Activated CD8-positive, alpha-beta memory T cell treated with anti-CD3 and anti-CD28 coated beads for 1 hour (primary cell): ENCODE measurements at places on chromosomes 6 and 20.

GRCh38 chr20:54209216-54209813 is 1.4 kb downstream of the PFDN4 start:
- DNase-seq = no peak

- no peak for DNase-seq
Measured at GRCh38 chr6:152160346-152160745, 352.9 kb downstream of the ESR1 start.

DNA sequence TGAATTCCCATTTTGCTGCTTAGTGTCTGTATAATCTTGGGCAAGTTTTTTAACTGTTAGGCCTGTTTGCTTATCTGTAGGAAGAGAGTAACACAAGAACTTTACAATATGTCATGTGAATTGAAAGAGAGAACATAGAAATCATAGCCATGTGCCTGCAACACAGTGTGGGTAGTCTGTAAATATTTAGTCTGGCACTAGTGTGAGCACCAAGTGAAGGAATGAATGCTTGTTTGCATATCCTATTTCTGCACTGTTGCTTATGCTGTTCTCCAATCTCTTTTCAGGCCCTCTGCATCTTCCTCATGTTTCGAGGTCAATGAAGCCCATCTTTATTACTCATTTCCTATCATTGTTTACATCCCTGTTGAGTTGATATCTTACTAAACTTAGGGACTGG is 49.2 kb downstream of the CBFA2T2 start:
- no peak for DNase-seq

DNA sequence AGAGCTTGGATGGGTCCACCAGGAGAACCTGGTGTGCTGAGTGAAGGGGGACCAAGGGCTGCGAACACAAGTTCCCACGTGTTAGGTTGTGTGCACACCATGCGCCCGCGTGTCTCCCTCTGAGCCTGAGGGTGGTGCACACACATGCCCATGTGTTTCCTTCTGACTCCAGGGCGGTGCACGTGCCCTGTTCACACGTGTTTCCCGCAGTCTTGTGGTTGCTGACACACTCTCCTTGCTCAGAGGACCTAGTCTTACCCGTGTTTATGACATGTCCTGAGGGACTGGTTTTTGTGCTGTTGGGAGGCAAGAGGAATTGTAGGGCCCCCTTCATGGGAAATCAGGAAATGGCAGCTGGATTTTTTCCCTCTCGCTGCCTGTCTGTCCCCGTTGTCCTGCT is 36.3 kb upstream of the PCMTD2 start:
- DNase-seq = no peak

DNA sequence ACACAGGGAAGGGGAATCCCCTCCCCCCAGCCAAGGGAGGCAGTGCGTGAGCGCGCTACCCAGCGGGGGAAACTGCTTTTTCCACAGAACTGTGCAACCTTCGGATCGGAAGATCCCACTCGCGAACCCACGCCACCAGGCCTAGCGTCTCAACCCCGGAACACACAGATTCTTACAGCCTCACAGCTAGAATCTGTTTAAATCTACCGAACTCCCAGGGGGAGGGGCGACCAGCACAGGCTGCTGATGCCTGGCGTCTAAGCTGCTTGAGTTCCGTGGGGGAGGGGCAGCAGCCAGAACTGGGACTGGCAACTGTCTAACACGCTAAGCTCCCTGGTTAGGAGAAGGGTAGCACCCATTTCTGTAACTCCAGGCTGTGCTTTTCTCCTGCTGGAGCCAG is 217.3 kb upstream of the TENT5A start:
- DNase-seq = no peak

DNA sequence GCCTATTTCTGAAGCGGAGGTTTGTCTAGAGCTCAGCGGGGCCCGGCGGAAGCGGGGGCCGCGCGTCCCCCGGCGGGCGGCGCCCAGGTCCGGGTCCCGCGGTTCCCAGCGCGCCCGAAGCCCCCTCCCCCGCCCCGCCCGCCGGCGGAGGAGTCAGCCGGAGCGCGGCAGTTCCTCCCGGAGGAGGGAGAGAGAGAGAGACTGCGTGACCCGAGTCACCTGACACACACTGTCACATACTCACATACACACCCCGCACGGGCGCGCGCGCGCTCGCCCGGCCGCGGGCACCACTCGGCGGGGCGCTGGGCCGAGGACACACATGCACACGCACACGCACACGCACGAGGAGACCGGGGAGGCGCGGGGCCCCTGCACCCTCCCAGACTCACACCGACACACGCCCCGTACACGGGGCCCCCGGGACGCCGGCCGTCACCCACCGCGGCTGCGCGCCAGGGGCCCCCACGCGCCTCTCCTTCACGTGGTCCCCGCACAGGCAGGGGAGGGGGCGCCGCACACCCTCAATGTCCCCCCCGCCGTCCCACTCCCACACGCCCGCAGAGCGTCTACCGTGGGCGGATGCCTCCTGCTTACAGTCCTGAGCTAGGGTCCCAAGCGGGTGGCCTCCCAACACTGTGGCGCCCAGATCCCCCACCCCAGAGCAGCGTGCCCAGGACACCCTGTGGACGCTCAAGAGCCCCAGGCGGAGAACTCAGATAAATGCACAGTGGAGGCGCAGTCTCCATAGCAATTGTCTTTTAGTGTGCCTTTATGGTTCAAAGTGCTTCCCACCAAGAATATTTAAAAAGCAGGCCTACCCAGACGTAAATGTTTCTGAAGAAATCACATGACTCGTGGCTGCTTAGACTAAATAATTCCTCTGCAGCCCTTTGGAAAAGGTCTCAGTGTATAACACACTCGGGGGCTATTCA is at the start of gene RRAGD:
TSS of gene RRAGD (minus strand) at position 203 of the 935 bp plus-strand sequence. CDS start 280 bp downstream, outside the sequence.
- no peak for DNase-seq

- no peak for DNase-seq
Measured at GRCh38 chr6:21522797-21523456, 70.6 kb upstream of the SOX4 start.

DNA sequence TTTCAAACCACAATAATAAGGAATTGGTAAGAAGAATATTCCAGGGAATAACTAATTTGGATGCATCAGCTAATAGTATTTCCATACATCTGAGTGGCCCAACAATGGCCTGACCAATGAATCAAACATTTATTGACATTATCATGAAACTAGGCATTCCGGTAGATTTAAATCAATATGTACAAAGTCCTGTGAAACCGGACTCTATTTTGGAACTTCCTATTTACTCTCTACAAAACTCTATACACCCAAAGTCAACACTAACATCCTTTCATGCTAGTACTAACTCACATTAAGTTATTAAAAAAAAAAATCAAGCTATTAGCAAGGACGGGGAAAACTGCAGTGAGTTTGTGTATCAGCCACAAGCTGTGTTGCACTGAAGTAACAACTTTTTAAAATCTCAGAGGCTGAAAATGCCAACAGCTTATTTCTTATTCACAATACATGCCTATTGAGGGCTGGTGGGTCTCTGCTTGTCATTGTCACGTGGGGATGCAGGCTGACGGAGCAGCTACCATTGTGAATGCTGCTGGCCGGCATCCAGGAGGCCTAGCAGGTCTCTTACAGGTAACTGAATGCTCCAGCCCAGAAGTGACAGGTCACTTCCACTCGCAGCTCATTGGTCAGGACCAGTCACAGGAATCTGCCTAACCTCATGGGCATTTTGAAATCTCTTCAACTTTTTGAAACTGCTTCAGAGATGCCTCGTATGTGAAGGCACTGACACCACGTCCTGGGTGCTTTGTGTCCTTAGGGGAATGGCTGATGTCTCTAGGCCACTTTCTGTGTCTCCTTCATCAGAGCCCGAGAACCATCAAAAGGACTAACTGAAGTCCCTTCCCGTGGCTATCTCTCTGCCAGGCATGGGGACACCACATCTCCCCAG is 76.3 kb downstream of the SLC22A23 start:
- DNase-seq = no peak

DNA sequence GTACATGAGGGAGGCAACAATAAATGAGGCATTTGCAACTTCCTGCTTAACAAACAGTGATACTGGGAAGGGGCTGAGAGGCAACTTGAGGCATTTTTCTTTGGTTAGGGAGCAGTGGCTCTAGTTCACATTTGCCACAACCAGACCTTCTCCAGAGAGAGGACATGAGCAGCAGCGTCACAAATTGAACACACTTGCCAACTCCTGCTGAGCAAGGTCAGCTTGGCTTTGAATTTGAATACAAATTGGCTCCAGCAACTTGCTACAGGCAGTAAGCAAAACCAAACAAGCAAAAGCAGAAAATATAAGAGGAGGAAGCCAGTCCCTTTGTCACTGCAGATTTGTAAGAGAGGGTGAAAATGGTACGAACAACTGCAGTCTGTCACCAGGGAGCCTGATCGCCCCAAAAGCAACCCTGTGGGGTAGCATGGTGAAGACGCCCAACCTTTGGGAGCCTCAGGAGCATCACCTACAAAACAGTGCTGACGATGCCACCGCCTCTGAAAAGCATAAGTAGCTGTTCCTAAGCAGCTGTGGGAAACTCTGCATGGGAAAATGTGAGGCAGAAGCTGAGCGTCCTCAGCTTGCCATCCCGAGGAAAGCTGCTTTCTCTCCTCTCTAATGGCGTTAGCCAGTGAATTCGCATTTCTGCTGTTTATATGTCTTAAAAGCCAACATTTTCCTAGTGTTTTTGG is 378.7 kb downstream of the RNGTT start:
- DNase-seq = no peak

DNA sequence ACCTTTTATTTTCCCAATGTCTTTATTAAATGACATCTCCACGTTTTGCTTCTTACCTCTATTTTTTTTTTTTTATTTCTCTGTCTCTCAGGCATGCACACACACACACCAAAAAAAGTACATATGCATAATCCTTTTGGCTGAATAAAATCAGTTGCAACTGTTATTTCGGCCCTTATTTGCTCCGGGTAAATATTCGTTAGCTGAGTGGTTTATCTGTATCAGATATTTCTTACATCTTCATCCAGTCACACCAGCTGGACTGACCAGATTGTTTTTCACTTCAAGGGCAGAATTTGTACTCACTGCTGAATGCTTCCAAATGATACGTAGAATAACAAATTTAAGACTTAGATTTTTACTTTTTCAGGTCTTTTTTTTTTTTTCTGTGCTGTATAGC is 45.5 kb downstream of the PTPN1 start:
- DNase-seq = no peak

DNA sequence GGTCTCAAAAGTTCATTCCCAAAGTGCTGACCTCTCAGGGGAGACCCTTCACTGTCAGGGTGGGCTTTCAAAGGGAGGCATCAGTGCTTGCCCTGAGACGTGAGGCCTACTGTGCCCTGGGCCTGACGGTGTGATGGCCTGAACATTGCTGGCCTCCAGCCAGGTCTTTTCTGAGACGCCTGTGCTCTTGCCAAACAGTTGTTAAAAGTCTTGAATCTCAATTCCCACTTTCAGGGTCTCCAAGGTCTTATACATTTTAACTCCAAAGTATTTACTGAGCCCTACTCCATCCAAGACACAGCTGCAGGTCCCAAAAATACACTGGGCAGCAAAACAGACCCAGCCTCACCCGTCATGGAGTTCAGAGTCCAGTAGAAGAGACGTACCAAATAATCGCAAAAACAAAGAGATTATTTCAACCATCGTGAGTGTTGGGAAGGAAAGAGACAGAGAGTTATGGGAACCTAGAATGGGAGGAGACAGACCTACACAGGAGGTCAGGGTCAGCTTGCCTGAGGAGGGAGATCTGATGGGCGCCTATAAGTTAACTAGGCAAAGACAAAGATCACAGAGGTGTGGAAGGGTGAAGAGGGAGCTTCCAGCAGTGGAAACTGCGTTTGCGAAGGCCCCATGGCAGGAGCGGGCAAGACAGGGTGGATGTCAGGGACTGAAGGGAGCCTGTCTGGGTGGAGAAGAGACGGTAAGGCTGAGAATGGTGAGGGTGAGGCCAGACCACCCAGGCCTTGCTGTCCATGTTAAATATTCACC is 446.3 kb downstream of the PREX1 start:
- no peak for DNase-seq

GRCh38 chr6:20840675-20841074 is 306.4 kb downstream of the CDKAL1 start:
- no peak for DNase-seq

GRCh38 chr20:36745234-36745926 is 510 bp downstream of the NDRG3 start:
- DNase-seq = peak; percentile 19

- no peak for DNase-seq
Measured at GRCh38 chr6:147615659-147616456, 107.4 kb downstream of the SAMD5 start.

GRCh38 chr6:154572556-154572955 is 62.1 kb upstream of the CNKSR3 start:
- DNase-seq = no peak

DNA sequence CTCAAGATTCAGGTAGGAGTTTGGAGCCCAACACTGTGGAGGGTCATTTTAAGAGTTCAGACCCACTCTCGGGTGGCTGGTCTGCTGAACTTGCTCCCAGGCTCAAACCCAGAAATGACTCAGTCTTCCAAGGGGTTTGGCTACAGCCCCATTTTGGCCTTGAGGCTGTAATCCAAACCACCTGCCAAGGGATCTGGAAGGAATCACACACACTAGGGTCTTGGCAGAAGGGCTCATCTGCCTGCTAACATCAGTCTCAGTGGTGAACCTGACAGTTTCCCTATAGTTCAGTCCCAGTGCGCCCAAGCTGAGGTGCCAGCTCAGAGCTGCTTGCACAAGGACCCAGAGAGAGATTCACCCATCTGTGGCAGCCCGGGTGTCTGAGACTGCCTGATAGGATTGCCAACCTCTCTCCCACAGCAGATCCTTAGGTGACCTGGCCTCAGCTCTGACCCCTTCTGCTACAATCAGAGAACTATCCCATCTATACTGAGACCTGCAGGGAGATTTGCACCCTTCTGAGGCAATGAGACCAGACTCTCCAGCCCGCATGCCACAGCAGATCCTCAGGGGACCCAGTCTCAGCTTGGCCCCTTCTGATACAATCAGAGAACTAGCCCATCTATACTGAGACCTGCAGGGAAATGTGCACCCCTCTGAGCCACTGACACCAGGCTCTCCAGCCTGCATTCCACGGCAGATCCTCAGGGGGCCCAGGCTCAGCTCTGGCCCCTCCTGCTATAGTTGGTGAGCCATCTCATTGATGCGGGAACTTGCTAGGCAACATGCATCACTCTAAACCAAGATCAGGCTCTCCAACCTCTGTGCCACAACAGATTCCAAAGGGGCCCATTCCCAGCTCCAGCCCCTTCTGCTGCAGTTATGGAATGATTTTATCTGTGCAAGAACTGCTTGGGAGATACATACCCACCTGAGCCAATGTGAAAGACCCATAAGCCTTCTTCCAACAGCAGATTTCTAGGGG is 48.2 kb downstream of the THBS2 start:
- DNase-seq = no peak

- no peak for DNase-seq
Measured at GRCh38 chr6:79672631-79673111, 41.5 kb downstream of the SH3BGRL2 start.
